ENCODE measurements at places on chromosomes 13 and 19. TPM values are rescaled to one million over a fixed set of nuclear protein-coding genes. Genes with fewer than 3 reads are reported as not detected.

GRCh38 chr13:73162912-73163911 lies 104.4 kb downstream of the KLF5 start:
- DNase-seq, result no peak

- no peak for DNase-seq
Observed at GRCh38 chr13:44188257-44188656, 185.4 kb upstream of the SERP2 start.

DNA sequence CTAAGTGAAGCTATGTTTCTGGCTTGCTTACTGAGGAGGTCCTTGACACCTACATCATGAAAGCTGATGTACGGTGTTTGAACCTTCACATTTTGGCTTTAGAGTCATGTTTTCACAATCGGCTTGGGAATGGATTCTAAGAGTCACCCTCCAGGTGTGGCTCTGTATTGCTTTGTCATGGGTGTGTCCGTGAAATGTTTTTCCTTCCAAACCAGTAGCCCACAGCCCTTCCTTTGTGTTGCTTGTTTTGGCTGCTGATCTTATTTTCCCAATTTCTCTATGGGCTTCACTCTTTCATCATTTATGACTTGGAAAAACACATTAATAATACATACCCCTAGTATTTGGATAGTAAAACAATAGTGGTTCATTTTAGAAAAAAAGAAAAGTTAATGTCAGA lies 240.6 kb downstream of the GGACT start:
- DNase-seq, result no peak

DNA sequence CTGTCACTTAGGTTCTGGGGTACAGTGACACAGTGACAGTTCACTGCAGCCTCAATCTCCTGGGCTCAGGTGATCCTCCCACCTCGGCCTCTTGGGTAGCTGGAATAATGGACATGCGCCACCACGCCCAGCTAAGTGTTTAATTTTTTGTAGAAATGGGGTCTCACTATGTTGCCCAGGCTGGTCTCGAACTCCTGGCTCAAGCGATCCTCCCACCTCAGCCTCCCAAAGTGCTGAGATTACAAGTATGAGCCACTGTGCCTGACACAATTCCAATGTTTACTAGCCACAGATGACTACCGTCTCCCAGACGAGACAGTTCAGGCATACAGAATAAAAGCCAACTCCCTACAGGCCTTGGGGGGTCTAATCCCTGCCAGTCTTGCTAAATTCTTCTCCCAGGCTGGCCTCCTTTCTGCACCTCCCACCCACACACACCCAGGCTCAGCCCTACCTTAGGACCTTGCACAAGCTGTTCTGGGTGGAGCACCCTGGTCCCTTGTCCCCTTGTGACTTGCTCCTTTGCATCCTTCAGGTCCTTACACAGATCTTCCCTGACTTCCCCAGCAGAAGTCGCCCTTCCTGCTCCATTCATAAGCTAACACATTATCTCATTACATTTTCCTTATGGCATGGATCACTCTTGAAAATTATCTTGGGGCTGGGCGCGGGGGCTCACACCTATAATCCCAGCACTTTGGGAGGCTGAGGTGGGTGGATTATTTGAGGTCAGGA lies 106.4 kb downstream of the INSR start:
- DNase-seq, result no peak

DNA sequence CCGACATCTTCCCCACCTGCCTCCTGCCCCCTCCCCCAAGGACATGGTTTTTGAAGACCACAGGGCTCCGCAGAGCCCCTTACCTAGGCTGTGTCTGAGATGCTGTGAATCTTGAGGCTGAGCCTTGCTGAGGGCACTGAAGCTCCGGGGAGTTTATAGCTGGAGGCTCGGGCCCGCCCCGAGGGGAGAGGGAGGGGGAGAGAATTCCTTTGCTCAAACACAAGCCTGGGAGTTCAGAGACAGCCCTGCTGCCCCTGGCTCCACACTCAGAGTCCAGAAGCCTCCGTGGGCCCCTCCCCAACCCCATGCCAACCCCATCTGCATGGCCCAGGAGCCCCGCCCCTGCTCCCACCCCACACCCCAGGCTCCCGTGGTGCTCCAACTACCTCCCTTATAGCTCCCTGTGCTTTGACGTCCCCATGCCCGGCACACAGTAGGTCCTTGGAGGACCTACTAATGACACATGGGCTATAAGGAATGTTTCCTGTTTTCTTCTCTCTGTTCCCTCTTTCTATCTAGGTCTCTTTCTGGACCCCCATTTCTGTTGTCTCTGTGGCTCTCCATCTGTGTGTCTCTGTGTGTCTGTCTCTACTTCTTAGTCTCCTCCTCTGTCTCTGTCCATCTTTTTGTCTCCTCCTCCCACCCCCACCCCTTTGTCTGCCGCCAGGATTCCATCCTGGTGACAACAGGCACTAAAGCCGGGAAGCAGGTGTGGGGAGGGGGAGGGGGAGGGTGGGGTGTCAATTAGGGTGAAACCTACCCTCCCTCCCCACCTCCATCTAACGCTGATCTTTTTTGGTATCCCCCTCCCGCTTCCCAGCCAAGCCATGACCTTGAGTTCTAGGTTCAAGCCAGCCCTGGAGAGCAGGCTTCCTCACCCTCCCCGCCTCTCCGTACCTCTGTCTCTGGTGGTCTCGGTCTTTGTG lies at the start of gene TNNT1:
Gene TNNT1, minus strand, starts transcription at position 129 of the 926 bp plus-strand sequence. CDS start 2,049 bp downstream, outside the sequence.
- peak; percentile 90 for DNase-seq

GRCh38 chr13:30156826-30157615 lies 150.3 kb downstream of the KATNAL1 start:
- no peak for DNase-seq

GRCh38 chr19:518598-519231 lies 11.4 kb downstream of the TPGS1 start:
- DNase-seq, result peak; percentile 61

DNA sequence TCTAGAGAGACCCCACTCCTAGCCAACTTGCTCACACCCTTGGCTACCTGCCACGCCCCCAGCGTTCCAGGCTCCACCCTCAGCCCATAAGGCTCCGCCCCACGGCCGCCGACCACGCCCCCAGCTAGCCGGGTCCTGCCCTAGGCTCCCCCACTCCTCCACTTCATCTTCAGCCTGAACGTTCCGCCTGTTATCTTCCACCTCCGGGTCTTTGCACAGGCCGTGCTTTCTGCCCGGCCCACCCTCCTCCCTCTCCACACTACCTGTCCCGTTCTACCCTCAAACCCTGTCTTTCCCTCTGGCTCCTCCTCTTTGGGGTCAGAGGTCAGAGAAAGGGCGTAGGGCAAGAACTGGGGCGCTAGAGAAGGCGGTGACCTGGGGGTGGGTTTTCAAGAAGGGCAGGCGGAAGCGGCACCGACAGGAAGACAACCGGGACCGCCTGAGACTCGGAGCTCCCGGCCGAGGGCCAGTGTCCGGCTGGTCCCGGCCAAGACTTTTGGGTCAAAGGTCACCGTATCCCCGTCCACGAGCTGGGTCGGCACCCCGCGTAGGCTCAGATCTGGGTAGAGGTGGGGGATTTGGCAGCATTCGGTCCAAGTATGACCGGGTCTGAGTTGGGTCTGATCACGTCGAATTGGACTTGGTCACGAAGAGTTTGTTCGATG lies 2.2 kb downstream of the PDE4C start:
- DNase-seq, result peak; percentile 22

DNA sequence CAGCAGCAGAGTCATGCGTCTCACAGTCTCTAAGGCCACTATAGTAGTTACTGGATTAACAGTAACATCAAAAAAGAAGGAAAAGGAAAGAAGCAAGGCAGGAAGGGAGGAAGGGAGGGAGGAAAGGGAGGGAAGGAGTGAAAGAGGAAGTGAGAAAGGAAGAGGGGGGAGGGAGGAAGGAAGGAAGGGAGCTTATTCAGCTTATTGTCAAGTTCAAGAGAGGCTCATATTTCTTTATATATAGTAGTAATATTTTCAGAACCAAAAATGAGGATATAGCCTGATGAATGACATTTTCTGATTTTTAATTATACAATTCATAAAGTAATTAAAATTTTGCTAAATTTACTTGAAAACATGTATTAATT lies 17.7 kb upstream of the RUBCNL start:
- no peak for DNase-seq

- no peak for DNase-seq
Observed at GRCh38 chr19:34804115-34804514, 31.1 kb upstream of the ZNF599 start.

GRCh38 chr19:46446021-46446420 lies 17.3 kb upstream of the PNMA8C start:
- no peak for DNase-seq

DNA sequence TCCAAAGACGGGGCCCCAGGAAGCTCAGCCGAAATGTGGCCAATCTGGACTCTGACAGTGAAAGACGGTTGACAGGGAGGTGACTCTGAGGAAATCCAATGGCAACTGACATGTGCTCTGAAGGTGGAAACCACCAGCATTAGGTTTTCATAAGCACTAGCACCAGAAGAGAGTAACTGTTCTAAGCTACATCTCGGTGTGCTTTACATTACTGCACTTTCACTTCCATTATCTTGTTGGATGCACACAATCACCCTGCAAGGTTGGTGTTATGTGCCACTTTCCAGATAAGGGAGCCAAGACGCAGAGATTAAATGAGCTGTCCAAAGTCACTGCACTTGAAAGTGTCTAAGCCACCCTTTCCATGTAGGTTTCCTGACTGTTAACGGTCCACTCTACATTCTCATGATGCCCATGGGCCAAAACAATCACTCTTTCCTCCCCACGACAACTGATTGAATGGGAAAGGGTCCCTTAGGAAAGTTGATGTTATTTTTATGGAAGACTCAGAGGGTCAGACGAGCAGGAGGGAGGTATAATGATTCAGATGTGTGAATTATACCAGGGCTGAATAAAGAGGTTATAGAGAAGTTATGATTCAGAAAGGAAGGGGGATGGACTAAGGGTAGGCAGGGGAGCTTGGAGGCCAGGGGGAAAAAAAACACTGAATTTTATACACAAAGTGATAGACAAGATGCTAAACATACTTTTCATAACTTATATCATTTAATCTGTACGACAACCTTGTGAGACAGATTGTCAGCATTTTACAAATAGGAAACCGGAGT lies 52.8 kb downstream of the RUBCNL start:
- DNase-seq, result no peak

- DNase-seq, result peak; percentile 23
Observed at GRCh38 chr19:46718157-46718933, 1.4 kb upstream of the PRKD2 start.

DNA sequence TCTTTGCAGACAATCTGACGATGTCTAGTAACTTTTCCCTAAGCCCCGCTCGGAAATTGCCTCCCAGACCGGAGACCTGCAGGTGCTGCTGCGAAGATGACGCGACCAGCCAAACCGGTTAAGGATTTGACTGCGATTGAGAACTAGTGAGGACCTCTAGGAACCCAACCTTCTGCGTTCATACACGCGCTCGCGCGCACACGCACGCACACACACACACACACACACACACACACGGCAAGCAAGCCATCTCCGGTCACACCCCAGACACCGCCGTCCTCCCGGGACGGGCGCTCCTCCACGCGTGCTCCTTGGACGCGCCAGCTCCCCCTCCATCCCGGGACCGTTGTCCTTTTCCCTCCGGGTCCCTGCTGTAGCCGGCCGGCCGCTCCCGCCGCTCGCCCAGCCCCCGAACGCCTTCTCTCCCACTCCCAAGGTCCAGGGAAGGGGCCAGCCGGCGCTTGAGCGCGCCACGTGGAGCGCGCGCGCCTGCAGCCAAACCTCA lies 1.2 kb downstream of the TBC1D4 start:
- DNase-seq, result peak; percentile 79

DNA sequence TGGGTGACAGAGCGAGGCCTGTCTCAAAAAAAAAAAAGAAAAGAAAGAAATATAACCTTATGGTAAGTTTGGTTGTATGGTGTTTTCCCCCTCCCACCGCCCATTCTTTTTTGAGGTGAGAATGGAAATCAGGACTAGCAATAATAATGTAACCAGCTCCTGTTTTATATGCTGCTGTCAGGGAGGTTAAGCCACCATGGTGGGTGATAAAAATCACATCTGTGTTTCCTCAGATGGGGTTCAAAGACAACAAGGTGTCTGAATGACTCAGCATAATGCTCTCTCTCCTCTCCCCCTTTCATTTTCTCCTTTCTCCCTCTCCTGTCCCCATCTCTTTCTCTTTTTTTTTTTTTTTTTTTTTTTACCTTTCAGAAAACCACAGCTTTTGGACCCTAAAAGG lies 28.3 kb upstream of the GARRE1 start:
- DNase-seq, result no peak

DNA sequence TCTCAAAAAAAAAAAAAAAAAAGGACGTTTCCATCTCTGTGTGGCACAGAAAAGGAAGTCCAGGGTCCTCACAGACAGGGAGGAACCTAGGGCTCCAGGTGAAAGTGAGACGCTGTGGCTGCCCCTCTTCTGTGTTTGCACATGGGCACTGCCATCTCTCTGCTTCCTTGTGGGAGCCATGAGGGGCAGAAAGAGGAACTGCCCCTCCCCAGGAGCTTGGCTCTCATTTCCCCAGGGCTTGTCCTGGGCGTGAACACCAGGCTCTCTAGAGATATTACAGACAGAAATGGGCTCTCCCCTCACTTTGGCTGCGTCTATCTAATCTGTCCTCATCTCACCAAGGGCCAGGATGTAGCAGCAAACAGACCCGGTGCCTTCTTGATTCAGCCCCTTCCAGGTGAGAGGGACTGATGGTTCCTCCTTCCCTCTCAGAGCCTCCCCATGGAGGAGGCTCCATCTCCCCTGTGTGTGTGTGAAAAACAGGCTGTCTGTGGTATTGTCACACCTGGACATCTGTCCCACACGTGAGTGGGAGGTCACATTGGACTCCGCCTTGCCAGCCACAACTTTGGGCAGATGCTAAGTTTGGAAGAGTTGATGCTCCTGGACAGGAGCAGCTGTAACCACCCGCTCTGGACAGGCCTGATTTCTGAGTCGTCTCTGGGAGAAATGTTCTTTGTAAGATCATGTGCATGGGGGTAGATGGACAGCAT lies 840 bp upstream of the LILRA4 start:
- no peak for DNase-seq

- no peak for DNase-seq
Observed at GRCh38 chr13:111659219-111659775, 338.9 kb downstream of the TEX29 start.

- peak; percentile 71 for DNase-seq
Observed at GRCh38 chr13:23440821-23441618, 7.5 kb upstream of the SACS start.

The ARHGAP45 gene
- total RNA-seq, result 16.8 TPM

The CGB2 gene
- total RNA-seq, result not detected

The CYP2F1 gene
- 3.1 TPM for total RNA-seq

The CD70 gene
- total RNA-seq, result not detected

The RGS9BP gene
- total RNA-seq, result 7.1 TPM

The ELSPBP1 gene
- total RNA-seq, result not detected

The MISP3 gene
- 1.5 TPM for total RNA-seq

The CPB2 gene
- not detected for total RNA-seq

The ODAD3 gene
- total RNA-seq, result not detected

The FRY gene
- 152 TPM for total RNA-seq

All from tongue (tissue), 3 donors.